CD4-positive, alpha-beta T cell treated with Interferon alpha-2 for 1 hour (primary cell): ENCODE measurements at places on chromosomes 5 and 9.

DNA sequence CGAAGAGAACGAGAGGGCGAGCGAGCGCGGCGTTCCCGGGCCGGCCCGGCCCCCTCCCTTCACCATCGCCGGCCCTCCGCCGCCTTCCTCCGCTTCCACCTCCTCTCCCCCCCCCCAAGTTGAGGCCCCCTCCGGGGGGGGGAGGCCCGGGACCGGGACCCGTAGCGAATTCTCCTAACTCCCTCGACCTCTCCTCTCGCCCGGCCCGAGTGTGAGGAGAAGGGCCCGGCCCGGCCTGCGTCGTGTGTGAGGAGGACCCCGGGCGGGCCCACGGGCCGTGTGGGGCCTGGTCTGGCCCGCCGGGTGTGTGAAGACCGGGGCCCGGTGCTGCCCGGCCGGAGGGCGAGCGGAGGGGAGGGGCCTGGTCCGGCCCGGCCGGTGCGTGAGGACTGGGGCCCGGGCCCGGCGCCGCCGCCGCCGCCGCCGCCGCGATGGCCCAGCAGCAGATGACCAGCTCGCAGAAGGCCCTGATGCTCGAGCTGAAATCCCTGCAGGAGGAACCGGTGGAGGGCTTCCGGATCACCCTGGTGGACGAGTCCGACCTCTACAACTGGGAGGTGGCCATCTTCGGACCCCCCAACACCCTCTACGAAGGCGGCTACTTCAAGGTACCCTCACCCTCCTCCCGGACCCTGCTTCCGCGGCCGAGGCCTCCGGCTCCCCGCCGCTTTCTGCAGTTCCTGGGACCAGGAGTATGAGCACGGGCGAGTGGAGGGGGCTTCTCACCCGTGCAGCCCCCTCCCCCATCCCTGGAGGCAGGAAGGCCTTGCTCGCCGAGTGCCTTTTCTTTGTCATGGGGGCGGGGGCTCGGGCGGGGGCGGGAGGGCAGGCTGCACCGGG lies 587 bp downstream of the UBE2R2 start:
- peak; percentile 53 for DNase-seq

DNA sequence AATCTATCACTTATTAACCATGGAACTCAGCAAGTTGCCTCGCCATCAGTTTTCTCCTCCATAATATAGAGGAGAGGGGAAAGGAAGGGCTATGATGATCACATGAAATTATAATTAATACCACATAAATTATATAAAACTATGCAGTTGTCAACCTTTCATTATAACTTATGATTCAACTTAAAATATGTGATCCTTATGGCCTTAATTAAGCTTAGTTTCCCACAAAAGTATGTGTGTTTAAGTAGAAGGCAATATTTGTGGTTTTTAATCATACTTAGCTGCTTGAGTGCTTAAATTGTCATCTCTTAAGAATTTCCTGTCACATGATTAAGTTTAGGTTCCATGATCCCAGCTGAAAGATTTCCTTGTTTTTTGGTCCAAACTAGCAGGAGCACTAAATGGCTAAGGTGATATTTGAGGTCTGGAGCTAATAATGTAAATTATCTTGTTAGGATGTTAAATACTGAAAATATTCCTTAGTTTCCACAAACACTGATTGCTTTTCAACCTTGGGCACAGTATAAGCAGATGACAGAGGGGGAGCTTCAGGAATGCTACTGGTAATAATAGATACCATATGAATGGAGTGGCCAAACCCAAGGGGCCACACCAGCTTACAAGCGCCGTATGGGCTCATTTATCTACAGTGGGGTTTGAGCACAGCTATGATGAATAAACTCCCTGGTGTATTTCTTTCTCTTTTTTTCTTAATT lies 26.4 kb upstream of the F2R start:
- no peak for DNase-seq

- no peak for DNase-seq
Observed at GRCh38 chr9:109856785-109857184, 76.8 kb downstream of the PALM2AKAP2 start.

- DNase-seq = no peak
Observed at GRCh38 chr5:154923441-154924430, 14.3 kb downstream of the GEMIN5 start.

DNA sequence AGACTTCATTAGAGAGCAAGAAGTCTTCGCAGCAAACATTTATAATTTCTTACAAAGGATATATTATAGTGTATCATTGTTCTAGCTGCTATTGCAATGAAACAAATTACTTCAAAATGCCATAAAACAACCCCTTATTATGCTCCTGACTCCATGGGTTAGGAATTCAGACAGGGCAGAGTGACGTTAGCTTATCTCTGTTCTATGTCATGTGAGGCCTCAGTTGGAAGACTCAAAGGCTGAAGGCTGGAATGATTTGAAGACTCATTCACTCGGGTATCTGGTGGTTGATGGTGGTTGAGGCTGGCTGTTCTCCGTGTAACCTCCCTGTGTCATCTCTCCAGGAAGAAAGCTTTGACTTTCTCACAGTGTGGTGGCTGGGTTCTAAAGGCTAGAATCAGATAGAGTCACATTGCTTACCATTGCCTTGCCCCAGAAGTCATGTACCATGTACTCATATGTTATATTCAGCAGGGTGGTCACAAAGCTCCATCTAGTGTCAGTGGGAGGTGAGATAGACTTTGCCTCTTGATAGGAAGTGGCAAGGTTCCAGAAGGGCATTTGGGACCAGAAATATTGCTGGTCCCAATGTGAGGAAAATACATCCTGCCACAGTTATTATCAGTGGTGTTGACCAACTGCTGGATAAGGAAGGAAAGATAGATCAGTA lies 226.9 kb downstream of the TMEM38B start:
- no peak for DNase-seq

DNA sequence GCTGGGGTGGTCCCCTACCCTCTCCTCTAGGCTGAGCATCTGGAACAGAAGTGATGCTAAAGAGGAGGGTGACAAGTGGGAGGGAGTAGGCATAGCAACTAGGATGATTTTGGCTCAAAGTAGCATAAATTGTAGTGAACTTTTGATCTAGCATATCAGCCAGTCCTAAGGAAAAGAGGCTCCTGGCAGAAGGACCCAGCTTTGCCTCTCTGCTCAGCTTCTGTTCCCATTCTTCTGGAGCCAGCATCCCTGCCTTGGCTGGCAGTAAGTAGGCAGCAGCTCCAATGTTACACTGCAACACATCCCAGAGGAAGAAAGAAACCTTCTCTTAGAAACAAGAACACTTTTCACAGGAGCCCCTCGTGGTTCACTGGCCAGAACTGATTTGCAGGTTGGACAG lies 487.0 kb downstream of the MTRR start:
- DNase-seq = no peak

GRCh38 chr5:133123297-133123696 lies 71.5 kb downstream of the HSPA4 start:
- DNase-seq = no peak

- DNase-seq = no peak
Observed at GRCh38 chr9:135083831-135084230, 3.6 kb upstream of the OLFM1 start.

GRCh38 chr9:116344416-116344815 lies 190.8 kb downstream of the PAPPA start:
- no peak for DNase-seq

GRCh38 chr9:20297646-20298084 lies 324.6 kb downstream of the MLLT3 start:
- DNase-seq = no peak

- no peak for DNase-seq
Observed at GRCh38 chr9:70760228-70760627, 345.8 kb upstream of the KLF9 start.

DNA sequence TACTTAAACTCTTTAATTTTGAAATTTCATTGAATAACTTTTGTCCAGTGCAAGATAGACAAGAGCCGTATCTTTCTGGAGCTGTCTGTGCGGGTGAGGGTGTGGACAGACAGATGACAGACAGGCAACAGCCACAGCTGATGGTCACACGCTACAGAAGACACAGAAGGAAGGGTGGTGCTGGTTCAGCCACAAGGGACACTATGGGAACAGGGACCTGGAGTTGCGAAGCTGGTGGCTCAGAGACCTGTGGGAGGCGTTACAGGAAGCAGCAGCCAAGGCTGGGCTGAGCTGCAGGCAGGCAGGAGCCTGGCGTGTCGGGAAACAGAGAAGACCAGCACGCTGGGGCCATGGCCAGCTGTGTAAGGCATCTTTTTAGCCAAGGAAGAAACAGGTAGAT lies 104.4 kb downstream of the WNK2 start:
- DNase-seq = no peak

GRCh38 chr5:179887095-179887494 lies 20.6 kb downstream of the TBC1D9B start:
- no peak for DNase-seq

DNA sequence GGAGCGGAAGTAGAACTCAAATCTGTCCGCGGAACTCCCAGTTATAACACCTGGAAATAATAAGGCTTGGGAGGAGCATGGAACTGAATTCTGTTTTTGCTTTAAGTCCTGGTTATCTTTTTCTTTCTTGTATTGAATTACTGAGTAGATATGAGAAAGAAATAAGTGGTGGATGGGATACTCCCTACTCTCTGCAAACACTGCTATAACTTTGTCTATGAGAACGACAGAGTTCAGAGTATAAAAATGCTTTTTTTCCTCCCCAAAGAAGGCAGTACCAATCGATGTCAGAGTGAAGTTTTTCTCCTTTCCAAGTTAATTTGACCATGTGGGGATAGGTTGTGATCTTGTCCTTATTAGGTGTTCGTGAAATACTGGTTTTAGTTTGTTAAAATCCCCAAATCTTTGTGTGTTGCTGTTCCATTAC lies 1.2 kb downstream of the RIC1 start:
- DNase-seq = peak; percentile 30

- no peak for DNase-seq
Observed at GRCh38 chr5:60357302-60357701, 342.7 kb downstream of the DEPDC1B start.

GRCh38 chr9:113623851-113624485 lies 160.4 kb downstream of the RGS3 start:
- no peak for DNase-seq

GRCh38 chr9:35756275-35757225 lies 2.5 kb upstream of the MSMP start:
- peak; percentile 81 for DNase-seq

DNA sequence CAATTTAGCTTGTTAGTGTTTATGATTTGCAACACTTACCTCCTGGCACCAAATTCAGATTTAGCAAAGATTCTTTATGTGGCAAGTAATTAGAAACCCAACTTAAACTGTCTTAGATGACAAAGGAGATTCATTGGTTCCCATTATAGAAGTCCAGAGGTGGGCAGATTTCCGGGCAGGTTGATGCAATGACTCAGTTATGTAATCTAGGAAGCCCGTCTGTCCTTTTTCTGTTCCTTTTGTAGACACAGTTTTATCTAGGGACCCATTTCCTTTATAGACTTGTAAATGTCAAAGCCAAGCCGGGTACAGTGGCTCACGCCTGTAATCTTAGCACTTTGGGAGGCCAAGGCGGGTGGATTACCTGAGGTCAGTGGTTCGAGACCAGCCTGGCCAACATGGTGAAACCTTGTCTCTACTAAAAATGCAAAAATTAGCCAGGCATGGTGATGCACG lies 20.3 kb upstream of the ANKRD33B start:
- no peak for DNase-seq

GRCh38 chr9:108673386-108673785 lies 182.4 kb downstream of the ACTL7B start:
- DNase-seq = no peak

GRCh38 chr5:122300374-122300773 lies 11.7 kb upstream of the SNCAIP start:
- DNase-seq = no peak

DNA sequence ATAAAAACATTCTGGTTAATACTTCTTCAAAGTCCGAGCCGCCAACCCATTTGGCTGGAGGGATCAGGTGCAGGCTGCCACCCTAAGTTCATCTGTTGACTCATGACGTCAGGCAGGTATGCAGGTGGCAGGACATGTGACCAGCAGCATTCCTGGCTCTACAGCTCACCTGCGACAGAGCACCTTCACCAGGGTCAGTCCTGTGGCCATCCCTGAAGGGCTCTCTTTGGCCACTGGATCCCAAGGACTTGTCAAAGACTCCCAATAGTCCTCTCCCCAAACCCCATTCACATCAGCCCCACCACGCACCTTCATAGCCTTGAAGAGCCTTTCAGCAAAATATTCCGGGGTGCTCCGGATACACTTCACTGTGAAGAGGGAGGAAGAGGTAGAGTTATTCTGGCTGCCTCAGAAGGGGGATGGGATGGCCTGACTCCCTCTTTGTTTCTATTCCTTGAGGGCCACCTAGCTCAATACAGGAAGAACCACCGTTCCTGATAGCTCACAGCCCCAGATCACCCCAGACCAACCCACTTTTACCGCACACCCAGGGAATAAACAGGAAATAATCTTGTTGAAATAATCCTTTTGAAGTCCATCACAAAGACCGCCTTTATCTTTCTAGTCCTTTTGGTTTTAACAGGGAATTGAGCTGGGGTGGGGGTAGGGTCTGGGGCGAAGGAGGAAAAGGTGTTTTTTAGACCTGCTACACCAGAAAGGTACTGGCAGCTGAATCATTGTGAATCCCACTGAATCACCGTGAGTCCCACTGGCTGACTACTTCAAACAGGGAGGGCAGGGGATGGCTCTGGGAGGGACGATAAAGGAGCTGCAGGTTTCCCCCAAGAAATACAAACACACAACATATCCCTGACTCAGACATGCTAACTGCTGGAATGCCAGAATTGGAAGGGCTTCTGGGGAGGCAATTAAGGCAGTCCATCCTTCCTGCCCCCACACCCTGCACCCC lies 26.4 kb downstream of the ANXA6 start:
- no peak for DNase-seq
